ENCODE measurements at places on chromosomes 4 and X.

DNA sequence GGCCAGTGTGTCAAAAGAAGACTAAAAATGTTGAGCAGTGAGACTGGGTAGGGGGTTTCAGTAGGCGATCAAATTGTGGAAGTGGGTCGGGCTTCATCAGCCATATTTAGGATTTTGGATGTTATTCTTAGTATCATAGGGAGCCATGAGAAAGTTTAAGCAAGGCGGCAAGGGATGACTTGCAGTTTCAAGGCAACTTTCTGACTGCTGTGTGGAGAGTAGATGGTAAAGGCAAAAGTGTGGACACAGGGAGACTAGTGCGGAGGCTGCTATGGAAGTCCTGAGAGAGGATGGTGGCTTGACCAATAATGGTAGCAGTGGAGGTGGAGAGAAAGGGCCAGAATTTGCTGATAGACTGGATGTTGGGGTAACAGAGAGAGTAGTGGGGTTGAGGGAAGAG lies 15.4 kb downstream of the GK start:
- DNase-seq, result no peak

DNA sequence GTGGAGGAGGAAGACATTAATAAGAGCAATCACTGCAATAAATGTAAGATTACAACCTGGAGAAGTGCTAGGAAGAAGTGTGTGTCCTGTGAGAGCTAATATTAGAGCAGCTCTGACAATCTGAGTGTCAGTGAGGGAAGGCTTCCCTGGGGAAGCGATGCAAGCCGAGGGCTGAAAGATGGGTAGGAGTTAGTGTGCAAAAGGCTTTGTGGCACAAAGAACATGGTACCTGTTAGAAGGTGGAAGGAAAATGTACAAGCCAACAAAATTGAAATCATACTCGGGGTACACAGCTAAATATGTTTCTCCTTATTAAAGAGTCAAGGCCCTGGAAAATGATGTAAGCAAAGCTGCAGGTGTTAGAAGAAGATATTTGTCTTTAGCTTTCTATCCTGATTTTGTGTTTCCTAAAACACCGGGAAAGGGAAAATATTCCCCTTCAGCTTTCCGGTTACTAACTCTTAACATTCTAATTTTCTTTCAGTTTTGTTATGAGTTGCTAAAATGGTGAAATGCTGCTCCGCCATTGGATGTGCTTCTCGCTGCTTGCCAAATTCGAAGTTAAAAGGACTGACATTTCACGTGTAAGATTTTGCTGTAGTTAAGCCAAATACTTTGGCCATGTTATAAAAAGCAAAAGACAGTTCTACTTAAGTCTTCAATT lies 808 bp downstream of the THAP6 start:
- DNase-seq, result peak; percentile 28

- DNase-seq, result no peak
Measured at GRCh38 chrX:132613801-132614200, 125.0 kb upstream of the MBNL3 start.

DNA sequence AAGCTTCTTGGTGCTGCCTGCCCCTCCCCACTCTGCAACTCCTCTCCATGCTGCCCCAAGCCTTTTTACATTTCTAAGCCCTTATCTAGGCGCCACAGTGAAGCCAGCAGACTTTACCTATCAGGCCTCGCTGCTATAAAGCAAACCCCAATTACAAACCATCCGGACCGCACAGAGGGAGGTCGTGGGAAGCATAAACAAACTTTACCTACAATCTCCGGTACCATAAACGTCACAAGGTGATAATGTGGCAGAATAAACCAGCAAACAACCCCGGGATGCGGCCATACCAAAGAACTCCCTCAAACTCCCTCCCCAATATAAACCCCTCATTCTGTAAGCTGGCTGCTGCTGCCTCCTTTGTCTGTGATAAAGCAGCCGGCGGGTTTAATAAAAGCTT lies 54.0 kb upstream of the ZCCHC13 start:
- DNase-seq, result no peak

DNA sequence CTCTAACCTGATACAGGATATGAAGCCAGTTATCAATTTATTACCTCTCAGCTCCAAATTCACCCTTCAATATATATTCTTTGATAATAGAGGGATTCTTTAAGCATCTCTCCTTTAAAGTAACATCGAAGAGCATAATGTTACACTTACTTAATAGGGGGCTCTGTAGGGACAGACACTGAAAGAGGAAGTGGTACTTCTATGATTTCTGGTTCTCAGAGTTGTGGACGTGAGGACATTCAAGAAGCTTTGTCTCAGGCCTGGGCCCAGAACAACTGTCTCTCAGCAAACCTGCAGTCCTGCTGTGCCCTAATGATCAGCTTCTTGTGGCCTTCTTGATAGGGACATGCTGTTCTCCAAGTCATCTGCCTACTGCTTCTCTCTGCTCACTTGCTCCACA lies 4.2 kb upstream of the ZXDB start:
- DNase-seq, result no peak

- DNase-seq, result no peak
Measured at GRCh38 chr4:76748649-76749048, 149.3 kb downstream of the SOWAHB start.

- no peak for DNase-seq
Measured at GRCh38 chrX:132504417-132504816, 15.6 kb upstream of the MBNL3 start.

- DNase-seq, result no peak
Measured at GRCh38 chrX:7216981-7217587, 69.1 kb upstream of the PUDP start.

GRCh38 chrX:16786791-16787735 lies 797 bp downstream of the TXLNG start:
- peak; percentile 34 for DNase-seq

- DNase-seq, result no peak
Measured at GRCh38 chr4:109078724-109079123, 223.7 kb downstream of the COL25A1 start.

GRCh38 chrX:68831405-68832100 lies 2.7 kb downstream of the EFNB1 start:
- DNase-seq, result no peak

DNA sequence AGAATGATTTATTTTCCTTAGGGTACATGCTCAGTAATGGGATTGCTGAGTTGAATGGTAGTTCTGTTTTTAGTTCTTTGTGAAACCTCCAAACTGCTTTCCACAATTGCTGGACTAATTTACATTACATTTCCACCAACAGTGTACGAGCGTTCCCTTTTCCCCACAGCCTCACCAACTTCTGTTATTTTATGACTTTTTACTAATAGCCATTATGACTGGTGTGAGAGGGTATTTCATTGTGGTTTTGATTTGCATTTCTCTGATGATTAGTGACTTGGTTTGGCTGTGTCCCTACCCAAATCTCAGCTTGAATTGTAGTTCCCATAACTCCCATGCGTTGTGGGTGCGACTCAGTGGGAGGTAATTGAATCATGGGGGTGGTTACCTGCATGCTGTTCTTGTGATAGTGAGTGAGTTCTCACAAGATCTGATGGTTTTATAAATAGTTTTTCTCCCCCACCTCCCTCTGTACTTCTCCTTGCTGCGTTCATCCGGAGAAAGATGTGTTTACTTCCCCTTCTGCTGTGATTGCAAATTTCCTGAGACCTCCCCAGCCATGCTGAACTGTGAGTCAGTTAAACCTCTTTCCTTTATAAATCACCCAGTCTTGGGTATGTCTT lies 95.1 kb downstream of the GBA3 start:
- no peak for DNase-seq

- DNase-seq, result no peak
Measured at GRCh38 chr4:185740471-185740873, 71.5 kb downstream of the SORBS2 start.

GRCh38 chr4:11426731-11427120 lies 2.0 kb downstream of the HS3ST1 start:
- no peak for DNase-seq

DNA sequence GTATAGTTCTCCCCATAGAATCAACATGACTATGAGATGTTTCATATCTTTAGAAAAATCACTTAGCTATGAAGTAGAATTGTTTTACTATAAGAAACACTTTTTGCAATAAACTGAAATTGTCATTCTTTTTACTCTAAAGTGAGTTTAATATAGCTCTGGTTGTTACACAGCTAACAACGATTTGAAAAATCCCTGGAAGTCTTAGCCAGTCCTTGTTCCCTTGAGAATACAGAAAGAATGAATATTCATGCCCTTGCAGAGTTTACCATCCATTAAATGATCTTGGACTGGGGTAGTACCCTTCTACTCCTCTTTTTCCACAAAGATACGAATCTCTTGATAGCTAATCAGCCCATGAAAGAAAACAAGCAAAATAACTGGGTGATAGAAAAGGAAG lies 141.8 kb downstream of the JADE1 start:
- no peak for DNase-seq

GRCh38 chrX:149120459-149120858 lies 384.6 kb downstream of the IDS start:
- no peak for DNase-seq

- no peak for DNase-seq
Measured at GRCh38 chr4:113971706-113972360, 7.6 kb downstream of the ARSJ start.

GRCh38 chr4:151324752-151325110 lies 674 bp downstream of the SH3D19 start:
- no peak for DNase-seq

DNA sequence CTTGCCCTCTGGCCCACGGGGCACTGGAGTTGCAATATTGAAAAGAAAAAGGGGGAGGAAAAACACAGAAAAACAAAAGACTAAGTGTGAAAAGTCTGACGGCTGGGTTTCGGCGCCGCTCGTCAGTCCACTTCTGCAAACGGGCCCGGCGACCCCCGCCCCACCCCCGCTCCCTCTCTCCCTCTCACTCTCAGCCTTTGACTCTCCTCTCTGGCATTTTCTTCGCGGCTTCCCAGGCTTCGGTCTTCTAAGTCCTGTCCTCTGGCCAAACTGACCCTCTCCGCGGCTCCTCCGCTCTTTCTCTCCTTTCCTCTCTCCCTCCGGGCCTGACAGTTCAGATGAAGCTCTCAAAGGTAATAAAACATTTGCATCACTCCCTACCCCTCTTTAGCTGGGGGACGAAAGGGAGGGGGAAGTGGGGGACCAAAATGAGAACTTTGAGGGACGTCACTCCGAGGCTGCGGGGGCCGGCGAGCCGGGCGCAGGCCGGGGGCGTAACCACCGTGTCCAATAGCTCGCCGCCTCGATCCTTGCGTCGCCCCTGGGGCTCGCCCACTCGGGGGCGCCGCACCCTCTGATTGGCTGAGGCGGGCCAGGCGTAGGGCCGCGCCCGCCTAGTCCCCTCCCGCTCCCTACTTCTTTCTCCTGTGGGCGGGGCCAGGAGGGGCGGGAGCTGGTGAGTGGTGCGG lies at the start of gene NKX6-1:
Gene NKX6-1 (minus strand): TSS at position 358 of the 689 bp plus-strand sequence. CDS start 1,064 bp downstream, outside the sequence.
- no peak for DNase-seq

- no peak for DNase-seq
Measured at GRCh38 chrX:14290335-14290734, 239.0 kb upstream of the GLRA2 start.

- peak; percentile 2 for DNase-seq
Measured at GRCh38 chr4:121706595-121707021, 9.8 kb upstream of the ANXA5 start.

DNA sequence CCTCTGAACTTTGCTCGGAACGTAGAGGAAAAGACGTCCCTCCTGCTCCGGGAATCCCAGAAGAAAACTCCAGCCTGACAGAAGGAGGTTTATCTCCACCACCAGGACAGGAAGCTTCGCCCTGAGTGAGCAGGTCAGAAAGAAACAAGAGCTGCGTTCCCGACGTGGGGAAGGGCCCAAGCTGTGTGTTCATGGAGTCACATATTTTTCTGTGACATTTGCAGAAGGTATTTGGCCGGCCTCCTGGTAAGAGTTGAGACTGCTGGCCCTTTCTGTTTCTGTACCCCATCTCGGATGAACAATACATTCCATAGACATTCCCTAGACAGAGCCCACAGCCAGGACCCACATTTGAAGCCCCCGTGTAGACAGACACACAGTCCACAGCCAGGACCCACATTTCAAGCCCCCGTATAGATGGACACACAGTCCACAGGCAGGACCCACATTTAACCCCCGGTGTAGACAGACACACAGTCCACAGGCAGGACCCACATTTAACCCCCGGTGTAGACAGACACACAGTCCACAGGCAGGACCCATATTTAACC lies 230.8 kb downstream of the SHOX start:
- no peak for DNase-seq

GRCh38 chrX:51456246-51456645 lies 40.1 kb downstream of the NUDT11 start:
- no peak for DNase-seq

DNA sequence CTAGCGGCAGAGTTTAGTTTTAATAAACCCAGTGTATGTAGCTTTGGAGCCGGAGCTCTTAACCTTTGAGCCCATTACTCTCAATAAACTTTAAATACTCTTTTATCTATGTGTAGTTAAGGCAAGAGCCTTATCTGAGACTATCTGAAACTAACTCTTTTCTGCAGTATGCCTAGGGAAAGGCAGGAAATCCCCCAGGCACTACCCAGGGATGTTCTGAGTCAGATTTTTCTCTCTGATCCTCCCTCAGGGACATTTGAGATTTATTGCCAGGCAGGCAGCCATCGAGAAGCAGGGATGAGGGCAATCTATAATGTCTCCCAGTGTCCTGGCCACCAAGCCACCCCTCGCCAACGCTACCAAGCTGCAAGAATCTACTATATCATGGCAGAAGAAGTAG lies 39.1 kb downstream of the HEPH start:
- no peak for DNase-seq

DNA sequence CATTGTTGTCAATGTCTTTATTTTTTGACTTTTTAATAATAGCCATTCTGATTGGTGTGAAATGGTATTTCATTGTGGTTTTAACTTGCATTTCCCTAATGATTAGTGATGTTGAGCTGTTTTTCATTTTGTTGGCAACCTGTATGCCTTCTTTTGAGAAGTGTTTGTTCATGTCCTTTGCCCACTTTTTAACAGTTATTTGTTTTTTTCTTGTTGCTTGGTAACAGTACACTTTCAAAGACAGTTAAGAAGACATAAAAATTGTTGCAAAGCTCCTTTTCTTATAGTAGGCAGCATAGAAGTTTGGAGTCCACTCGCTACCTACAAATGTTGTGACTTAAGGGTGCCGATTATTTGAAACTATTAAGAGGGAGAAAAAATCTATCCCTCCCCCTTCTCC lies 48.7 kb upstream of the SLC7A11 start:
- DNase-seq, result no peak
